ENCODE measurements at places on chromosomes 1 and 21. TPM values are rescaled to one million over a fixed set of nuclear protein-coding genes. Genes with fewer than 3 reads are reported as not detected.

GRCh38 chr1:1250786-1251284 lies 4.3 kb upstream of the C1QTNF12 start:
- no peak overlapping the region for H3K4me3 ChIP-seq
- no peak overlapping the region for H3K27ac ChIP-seq
- no peaks in the 10 kb centered on the region for H3K27me3 ChIP-seq
- DNase-seq = no peak
- peaks cover 19% of the 10 kb centered on the region for H3K36me3 ChIP-seq

GRCh38 chr21:42614811-42615351 lies 38.5 kb upstream of the PDE9A start:
- no peak for DNase-seq
- H3K27me3 ChIP-seq = no peaks in the 10 kb centered on the region
- H3K27ac ChIP-seq = no peak overlapping the region
- H3K36me3 ChIP-seq = no peaks in the 10 kb centered on the region

DNA sequence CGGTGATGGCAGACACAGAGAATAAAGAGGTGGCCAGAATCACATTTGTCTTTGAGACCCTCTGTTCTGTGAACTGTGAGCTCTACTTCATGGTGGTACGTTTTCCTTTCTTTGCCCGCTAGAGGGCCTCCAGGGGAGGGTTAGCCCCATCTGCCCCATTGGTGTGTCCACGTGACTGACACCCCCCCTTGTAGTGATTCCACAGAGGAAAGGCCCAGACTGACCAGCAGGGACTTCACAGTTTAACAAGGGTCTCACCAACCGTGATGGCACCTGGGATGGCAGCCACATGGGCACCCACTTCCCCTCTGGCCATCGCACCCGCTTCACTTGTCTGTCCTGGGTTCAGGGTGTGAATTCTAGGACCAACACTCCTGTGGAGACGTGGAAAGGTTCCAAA lies 22.3 kb upstream of the SARS1 start:
- no peaks in the 10 kb centered on the region for H3K36me3 ChIP-seq
- no peaks in the 10 kb centered on the region for H3K27me3 ChIP-seq
- no peak for DNase-seq
- H3K4me3 ChIP-seq = no peak overlapping the region
- no peak overlapping the region for H3K27ac ChIP-seq

GRCh38 chr1:11645670-11646265 lies 8.5 kb downstream of the FBXO2 start:
- peaks cover 7% of the 10 kb centered on the region for H3K4me1 ChIP-seq
- no peaks in the 10 kb centered on the region for H3K27me3 ChIP-seq
- peak; percentile 68 for DNase-seq

- no peaks in the 10 kb centered on the region for H3K27me3 ChIP-seq
- no peak for DNase-seq
- H3K4me1 ChIP-seq = peaks cover 58% of the 10 kb centered on the region
- H3K27ac ChIP-seq = no peak overlapping the region
- H3K4me3 ChIP-seq = no peak overlapping the region
Observed at GRCh38 chr1:10682108-10682445, 114.4 kb downstream of the CASZ1 start.

DNA sequence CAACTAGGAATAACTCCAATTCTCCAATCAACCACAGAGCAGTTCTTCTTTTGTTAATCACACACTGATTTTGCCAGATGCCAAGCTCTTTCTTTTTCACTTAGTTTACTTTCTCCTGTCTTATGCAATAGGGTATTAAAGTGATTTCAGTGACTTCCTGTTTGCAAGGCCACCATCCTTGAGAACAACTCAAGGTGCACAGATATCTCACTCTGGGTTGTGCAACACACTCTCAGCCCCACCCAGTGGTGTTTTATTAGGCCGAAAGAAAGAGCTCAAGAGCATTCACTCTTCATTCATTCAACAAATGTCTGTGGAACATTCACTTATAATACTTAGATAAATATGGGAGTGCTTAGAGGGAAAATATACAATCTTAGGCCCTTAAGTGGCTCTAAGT lies 352.5 kb downstream of the ZNF326 start:
- peak; percentile 14 for DNase-seq
- no peak overlapping the region for H3K27ac ChIP-seq
- no peak overlapping the region for H3K4me3 ChIP-seq
- no peaks in the 10 kb centered on the region for H3K4me1 ChIP-seq

- H3K27me3 ChIP-seq = no peaks in the 10 kb centered on the region
Observed at GRCh38 chr21:42338729-42339715, 11.8 kb downstream of the TFF2 start.

The PTGS2 gene
- total RNA-seq = 0.44 TPM

The IGSF5 gene
- total RNA-seq = 0.63 TPM
